ENCODE measurements at places on chromosomes 7 and 10. TPM values are rescaled to one million over a fixed set of nuclear protein-coding genes. Genes with fewer than 3 reads are reported as not detected.

DNA sequence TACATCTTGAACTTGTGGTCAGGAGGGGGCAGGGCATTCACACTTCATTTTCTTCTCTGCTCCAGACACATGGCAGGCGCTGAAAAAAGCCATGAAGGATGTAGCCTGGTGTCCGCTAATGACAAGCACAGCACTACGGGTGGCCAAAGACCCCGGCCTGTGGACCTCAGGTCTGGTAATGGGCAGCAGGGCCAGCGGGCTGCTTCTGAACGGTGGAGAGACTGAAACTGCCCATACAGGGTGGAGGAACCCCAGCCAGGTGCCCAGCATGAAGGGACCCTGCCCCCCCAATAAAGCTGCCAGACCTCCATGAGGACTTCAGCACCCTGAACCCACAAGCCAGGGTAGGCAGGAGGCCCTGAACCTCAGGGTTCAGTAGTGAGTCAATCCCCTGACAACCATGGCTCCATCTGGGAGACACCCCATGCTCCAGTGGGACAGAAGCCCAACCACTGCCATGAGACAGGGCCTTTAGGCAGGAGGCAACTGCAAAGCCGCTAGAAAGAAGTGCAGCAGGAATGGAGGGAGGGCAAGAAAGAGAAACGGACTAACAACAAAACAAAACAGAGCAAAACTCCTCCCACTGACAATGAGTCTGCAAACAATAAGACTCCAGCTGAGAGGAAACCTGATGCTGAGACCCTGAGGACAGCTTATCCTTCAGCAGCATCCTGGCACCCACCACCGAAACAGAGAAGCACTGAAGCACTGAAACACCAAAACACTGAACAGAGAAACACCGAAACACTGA lies 140.2 kb upstream of the PPP2R2D start:
- DNase-seq: no peak
- H3K36me3 ChIP-seq: no peaks in the 10 kb centered on the region
- no peak overlapping the region for H3K27ac ChIP-seq
- H3K4me1 ChIP-seq: no peaks in the 10 kb centered on the region

- H3K4me1 ChIP-seq: peaks cover 34% of the 10 kb centered on the region
- peaks cover 15% of the 10 kb centered on the region for H3K27me3 ChIP-seq
- DNase-seq: no peak
- H3K4me3 ChIP-seq: no peak overlapping the region
Measured at GRCh38 chr10:86964847-86965190, 3.5 kb upstream of the ADIRF start.

DNA sequence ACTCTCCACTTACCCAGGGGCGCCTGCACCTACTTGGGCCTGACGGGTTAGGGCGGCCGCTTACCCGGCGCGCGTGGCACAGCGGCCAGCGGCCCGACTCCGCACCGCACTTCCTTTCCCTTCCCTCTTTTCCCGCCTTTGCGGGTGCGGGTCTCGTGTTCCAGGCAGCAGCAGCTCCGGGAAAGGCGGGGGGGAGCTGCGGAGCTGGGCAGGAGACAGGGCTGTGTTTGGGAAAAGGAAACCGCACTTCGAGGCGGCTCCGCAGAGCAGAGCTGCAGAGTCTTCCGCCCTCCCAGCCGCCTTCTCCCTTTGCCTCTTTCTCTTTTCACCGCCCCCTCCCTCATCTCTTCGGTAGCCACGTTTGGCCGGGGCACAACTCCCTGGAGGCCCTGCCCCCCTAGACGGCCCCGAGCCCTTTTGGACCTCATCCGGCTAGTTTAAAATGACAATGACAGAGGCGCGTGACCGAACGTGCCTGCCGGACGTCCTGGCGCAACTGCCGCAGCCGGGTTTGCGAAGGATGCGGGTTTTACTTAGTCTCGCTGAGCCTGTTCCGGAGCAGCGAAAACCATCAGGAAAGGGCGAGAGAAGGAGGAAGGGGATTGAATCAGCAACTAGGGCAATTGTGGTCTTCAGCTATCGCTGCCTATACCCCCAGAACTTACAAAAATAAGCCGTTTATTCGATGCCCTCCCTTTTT lies 7.9 kb upstream of the PAX2 start:
- H3K4me1 ChIP-seq: peaks cover 15% of the 10 kb centered on the region
- no peak for DNase-seq
- no peak overlapping the region for H3K27ac ChIP-seq
- H3K27me3 ChIP-seq: peaks cover 100% of the 10 kb centered on the region
- no peaks in the 10 kb centered on the region for H3K36me3 ChIP-seq

The SEMA3C gene
- 70.6 TPM for polyA plus RNA-seq

The COL28A1 gene
- 4.0 TPM for polyA plus RNA-seq

- no peak overlapping the region for H3K27ac ChIP-seq
- no peaks in the 10 kb centered on the region for H3K4me1 ChIP-seq
- no peaks in the 10 kb centered on the region for H3K27me3 ChIP-seq
- no peak for DNase-seq
Measured at GRCh38 chr7:92567460-92567859, 22.7 kb downstream of the FAM133B start.

GRCh38 chr10:31635009-31635408 lies 293.6 kb downstream of the ARHGAP12 start:
- no peak for DNase-seq
- H3K27ac ChIP-seq: no peak overlapping the region
- H3K27me3 ChIP-seq: no peaks in the 10 kb centered on the region
- H3K36me3 ChIP-seq: no peaks in the 10 kb centered on the region
- H3K4me3 ChIP-seq: no peak overlapping the region
- H3K4me1 ChIP-seq: no peaks in the 10 kb centered on the region

DNA sequence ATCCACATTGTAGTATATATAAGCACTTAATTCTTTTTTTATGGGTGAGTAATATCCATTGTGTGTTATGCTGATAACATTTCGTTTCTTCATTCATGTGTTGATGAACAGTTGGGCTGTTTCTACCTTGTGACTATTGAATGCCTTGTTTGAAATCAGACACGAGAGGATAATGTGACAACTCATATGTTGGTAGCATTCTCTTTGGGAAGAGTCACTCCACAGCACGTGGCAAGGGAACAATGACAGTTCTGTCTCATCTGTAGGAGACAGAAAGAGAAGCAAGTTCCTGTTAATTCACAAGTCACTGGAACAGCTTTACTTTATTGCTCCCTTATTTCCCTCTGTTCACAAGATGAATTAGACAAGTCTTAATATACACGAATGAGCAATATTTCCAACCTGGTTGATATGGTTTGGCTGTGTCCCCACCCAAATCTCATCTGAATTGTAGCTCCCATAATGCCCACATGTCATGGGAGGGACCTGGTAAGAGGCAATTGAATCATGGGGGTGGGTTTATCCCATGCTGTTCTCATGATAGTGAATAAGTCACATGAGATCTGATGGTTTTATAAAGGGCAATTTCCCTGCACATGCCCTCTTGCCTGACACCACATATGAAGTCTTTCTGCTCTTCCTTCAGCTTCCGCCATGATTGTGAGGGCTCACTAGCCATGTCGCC lies 125.3 kb downstream of the SEC23IP start:
- no peak overlapping the region for H3K4me3 ChIP-seq
- H3K27me3 ChIP-seq: peaks cover 3% of the 10 kb centered on the region
- H3K4me1 ChIP-seq: no peaks in the 10 kb centered on the region
- no peak for DNase-seq

The CYP3A7 gene
- polyA plus RNA-seq: 1.8 TPM

The IFIT1 gene
- polyA plus RNA-seq: 7.9 TPM

The TSPAN13 gene
- polyA plus RNA-seq: 189 TPM

- H3K27me3 ChIP-seq: no peaks in the 10 kb centered on the region
- no peaks in the 10 kb centered on the region for H3K36me3 ChIP-seq
- no peaks in the 10 kb centered on the region for H3K4me1 ChIP-seq
- H3K27ac ChIP-seq: no peak overlapping the region
- no peak for DNase-seq
- no peak overlapping the region for H3K4me3 ChIP-seq
Measured at GRCh38 chr10:71159892-71160291, 52.5 kb upstream of the UNC5B start.

DNA sequence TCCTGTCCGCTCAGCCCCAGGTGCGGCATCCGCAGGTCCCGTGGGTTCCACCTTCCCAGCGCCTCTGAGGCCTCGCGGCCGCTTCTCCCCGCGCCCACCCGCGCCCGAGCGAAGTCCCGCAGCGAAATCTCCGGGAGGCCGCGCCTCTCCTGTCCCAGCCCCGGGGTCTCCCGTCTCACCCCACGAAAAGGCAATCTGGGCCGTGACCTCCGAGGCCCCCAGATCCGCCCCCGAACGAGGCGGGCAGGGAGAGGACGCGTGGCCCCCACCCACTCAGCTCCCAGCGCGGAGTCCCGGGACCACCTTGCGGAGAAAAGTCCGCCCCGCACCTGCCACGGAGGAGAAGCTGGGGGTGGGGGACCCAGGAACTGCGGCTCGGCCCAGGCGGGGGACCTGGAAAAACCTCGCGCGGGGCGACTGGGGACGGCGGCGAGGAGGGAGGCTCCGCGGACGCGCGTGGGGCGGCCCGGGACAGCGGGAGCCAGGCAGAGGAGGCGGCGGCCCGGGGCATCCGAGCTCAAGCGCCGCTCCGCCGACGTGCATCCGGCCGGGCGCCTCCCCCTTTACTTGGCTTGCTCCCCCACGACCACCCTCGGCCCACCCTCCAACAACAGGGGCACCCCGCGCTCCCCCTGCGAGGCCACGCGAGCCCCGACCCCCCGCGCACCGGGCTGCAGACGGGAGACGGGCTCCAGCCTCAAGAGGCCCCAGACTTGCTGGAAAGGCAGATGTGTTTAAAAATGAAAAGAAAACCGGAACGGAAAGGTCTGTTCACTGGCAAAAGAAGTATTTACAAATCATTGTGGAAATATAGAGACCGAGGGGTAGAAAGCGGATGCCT lies 33.0 kb upstream of the RNF32 start:
- no peaks in the 10 kb centered on the region for H3K27me3 ChIP-seq
- H3K27ac ChIP-seq: peak overlapping the region; percentile 69
- no peak for DNase-seq
- peak overlapping the region; percentile 52 for H3K4me3 ChIP-seq
- H3K36me3 ChIP-seq: no peaks in the 10 kb centered on the region

- peaks cover 51% of the 10 kb centered on the region for H3K36me3 ChIP-seq
- H3K4me3 ChIP-seq: no peak overlapping the region
- no peak for DNase-seq
- H3K27ac ChIP-seq: peak overlapping the region; percentile 9
- H3K27me3 ChIP-seq: no peaks in the 10 kb centered on the region
- H3K4me1 ChIP-seq: peaks cover 60% of the 10 kb centered on the region
Measured at GRCh38 chr10:124670849-124671248, 73.3 kb downstream of the FAM53B start.

GRCh38 chr7:143379611-143380259 lies 1.4 kb upstream of the ZYX start:
- H3K36me3 ChIP-seq: peaks cover 14% of the 10 kb centered on the region
- H3K4me1 ChIP-seq: peaks cover 20% of the 10 kb centered on the region
- H3K27ac ChIP-seq: peak overlapping the region; percentile 100
- DNase-seq: peak; percentile 36

The STX1A gene
- polyA plus RNA-seq: 36.1 TPM

- no peak overlapping the region for H3K4me3 ChIP-seq
- no peaks in the 10 kb centered on the region for H3K27me3 ChIP-seq
- DNase-seq: no peak
- H3K36me3 ChIP-seq: no peaks in the 10 kb centered on the region
- no peaks in the 10 kb centered on the region for H3K4me1 ChIP-seq
- no peak overlapping the region for H3K27ac ChIP-seq
Measured at GRCh38 chr10:51117794-51118193, 43.5 kb downstream of the PRKG1 start.

The GALNT17 gene
- polyA plus RNA-seq: 2.7 TPM

DNA sequence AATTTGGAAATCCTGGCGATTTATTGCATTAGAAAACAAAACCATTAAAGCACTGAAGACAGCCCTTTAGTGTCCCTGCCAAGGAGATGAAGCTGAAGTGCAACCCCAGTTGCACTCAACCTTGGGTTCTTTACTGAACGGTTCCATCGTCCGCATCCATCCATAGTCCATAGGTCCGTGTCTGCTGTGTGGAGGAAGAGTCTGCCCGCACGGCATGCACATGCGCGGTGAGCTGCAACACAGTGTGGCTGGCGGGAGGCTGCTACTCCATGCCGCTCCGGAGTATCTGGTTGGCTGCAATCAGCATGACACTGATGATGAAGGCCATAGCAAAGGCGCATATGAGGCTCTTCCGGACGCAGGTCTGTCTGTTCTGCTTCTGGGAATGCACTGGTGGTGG lies 624.6 kb downstream of the CALN1 start:
- no peak overlapping the region for H3K4me3 ChIP-seq
- H3K27me3 ChIP-seq: no peaks in the 10 kb centered on the region
- H3K27ac ChIP-seq: no peak overlapping the region
- H3K36me3 ChIP-seq: no peaks in the 10 kb centered on the region
- no peaks in the 10 kb centered on the region for H3K4me1 ChIP-seq

The FAM149B1 gene
- 32.1 TPM for polyA plus RNA-seq

The SRRM3 gene
- 5.8 TPM for polyA plus RNA-seq

DNA sequence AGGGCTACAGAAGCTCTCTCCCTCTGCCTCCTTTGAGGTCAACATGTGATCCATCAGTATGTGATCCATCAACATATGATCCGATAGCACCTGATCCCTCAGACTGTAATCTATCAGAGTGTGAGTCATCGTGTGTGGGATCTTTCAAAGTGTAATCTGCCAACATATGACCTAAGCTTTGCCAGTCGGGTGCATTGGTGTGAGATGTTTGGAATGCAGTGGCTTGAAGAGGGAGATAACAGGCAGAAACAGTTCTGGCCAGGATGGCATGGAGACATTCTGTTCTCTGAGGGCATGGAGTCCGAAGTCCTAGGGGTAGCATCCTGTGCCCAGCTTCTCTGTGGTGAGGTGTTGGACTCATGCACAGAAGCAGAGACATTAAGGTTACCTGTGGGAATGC lies 217.7 kb upstream of the ETV1 start:
- H3K4me1 ChIP-seq: peaks cover 15% of the 10 kb centered on the region
- H3K4me3 ChIP-seq: no peak overlapping the region
- H3K27ac ChIP-seq: peak overlapping the region; percentile 95
- no peaks in the 10 kb centered on the region for H3K27me3 ChIP-seq
- H3K36me3 ChIP-seq: no peaks in the 10 kb centered on the region

GRCh38 chr10:33921970-33922605 lies 587.6 kb upstream of the NRP1 start:
- no peak overlapping the region for H3K4me3 ChIP-seq
- H3K36me3 ChIP-seq: no peaks in the 10 kb centered on the region
- H3K27me3 ChIP-seq: no peaks in the 10 kb centered on the region
- no peak for DNase-seq
- H3K27ac ChIP-seq: no peak overlapping the region

- H3K27me3 ChIP-seq: no peaks in the 10 kb centered on the region
- no peak for DNase-seq
- H3K4me3 ChIP-seq: no peak overlapping the region
- H3K4me1 ChIP-seq: no peaks in the 10 kb centered on the region
- H3K27ac ChIP-seq: no peak overlapping the region
Measured at GRCh38 chr7:116478834-116479233, 20.7 kb upstream of the CAV2 start.

GRCh38 chr10:85668522-85668921 lies 698.1 kb downstream of the GRID1 start:
- no peak overlapping the region for H3K27ac ChIP-seq
- H3K4me3 ChIP-seq: no peak overlapping the region
- H3K36me3 ChIP-seq: no peaks in the 10 kb centered on the region
- peak; percentile 39 for DNase-seq
- H3K27me3 ChIP-seq: no peaks in the 10 kb centered on the region

The NACAD gene
- polyA plus RNA-seq: 7.2 TPM

The ARHGEF5 gene
- 41.1 TPM for polyA plus RNA-seq
